ENCODE measurements at places on chromosomes 5 and 9. TPM values are rescaled to one million over a fixed set of nuclear protein-coding genes. Genes with fewer than 3 reads are reported as not detected.

Gene LRRC19
- total RNA-seq, result not detected

Gene PCDH1
- 3.4 TPM for total RNA-seq

Gene DCAF12
- 47.1 TPM for total RNA-seq

Gene PCDHA2
- 0.06 TPM for total RNA-seq

Gene GFI1B
- total RNA-seq, result 0.10 TPM

Data from A549 treated with Hydrocortisone at 1 μM for 4 hours (cell line).